ENCODE measurements at places on chromosomes 4 and X.

- no peak for DNase-seq
Measured at GRCh38 chrX:44935640-44936039, 62.7 kb downstream of the KDM6A start.

- no peak for DNase-seq
Measured at GRCh38 chr4:111921714-111922113, 223.5 kb upstream of the FAM241A start.

DNA sequence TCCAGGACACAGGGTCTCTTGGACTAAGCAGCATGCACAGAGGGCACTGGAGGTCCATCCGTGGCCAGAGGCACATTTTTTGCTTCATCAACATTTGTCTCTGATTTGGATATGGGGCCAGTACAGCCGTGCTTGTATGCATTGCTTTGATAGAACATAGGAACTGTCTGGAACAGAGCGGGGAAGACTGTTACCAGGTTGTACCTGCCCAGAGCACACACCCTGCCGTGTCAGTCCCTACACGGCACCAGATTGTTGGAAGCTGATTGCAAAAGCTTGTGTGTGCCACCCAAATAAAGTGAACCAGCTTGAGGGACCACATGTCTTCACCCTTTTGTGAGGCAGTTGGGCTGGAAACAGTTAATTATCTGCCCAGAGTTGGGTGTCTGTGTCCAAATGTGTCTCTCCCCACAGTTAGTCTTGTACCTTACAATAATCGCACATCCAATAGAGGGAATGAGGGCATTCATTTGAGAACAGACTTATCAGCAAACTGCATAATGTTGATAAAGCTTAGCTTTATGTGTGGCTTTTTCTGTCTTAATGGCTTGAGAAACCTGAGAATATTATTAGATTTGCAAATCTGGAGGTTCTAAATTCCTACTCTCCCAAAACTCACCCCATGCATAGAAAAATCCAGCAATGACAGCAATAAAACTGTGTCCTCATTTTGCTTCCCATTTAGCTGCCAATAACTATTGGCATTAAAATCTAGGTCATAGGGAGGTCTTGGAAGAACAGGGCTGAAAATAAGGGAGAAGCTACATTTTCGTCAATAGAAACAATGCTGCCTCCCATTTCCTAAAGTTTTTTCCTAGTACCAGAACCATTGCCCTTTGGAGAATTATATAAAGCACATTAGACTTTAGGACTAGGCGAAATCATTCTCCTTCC is 21.2 kb downstream of the KLF3 start:
- no peak for DNase-seq

GRCh38 chr4:151564321-151564720 is 155.3 kb downstream of the FHIP1A start:
- no peak for DNase-seq

GRCh38 chr4:107315584-107315983 is 279.5 kb upstream of the DKK2 start:
- no peak for DNase-seq

- no peak for DNase-seq
Measured at GRCh38 chrX:68440940-68441339, 7.6 kb upstream of the OPHN1 start.
